Activated CD8-positive, alpha-beta memory T cell treated with anti-CD3 and anti-CD28 coated beads for 1 hour (primary cell): ENCODE measurements at places on chromosomes 11 and 22.

DNA sequence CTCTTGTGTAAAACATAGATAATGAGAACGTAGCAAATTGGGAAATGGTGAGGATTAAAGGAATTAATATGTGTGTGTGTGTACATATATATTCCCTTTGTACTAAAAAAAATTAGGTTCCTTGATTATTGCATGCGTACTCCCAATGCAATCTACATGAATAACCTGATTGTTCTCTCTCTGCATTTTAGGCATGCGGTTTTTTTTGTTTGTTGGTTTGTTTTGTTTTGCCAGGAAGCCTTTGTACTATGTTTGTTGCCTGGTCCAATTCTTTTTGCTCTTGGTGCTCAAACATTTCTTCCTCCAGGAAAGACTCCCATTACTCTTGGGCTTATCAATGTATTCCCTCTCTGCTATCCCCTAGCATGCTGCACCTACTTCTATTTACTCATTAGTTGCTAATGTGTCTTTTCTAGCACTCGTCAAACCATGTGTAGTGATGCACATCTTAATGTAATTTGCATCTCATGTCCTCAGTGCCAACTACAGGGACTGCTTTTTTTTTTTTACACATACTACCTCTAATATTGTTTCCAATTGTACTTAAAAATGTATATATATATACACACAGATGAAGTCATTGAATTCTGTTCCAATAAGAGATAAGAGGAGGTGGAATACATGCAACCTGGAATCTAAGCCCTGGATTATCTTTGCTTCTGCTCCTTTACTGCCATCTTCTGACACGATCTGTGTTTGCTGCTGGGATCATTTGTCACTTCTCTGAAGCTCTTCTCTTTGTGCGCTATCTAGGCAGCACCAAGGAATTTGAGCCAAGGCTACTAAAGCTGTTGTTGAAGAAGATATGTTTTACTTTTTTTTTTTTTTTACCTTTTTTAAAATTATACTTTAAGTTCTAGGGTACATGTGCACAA is 197.2 kb upstream of the ANO3 start:
- no peak for DNase-seq

- no peak for DNase-seq
These were observed 48.7 kb downstream of the IGF2 start for GRCh38 chr11:2090172-2091111.

GRCh38 chr11:115920092-115920461 is 415.9 kb upstream of the CADM1 start:
- no peak for DNase-seq

DNA sequence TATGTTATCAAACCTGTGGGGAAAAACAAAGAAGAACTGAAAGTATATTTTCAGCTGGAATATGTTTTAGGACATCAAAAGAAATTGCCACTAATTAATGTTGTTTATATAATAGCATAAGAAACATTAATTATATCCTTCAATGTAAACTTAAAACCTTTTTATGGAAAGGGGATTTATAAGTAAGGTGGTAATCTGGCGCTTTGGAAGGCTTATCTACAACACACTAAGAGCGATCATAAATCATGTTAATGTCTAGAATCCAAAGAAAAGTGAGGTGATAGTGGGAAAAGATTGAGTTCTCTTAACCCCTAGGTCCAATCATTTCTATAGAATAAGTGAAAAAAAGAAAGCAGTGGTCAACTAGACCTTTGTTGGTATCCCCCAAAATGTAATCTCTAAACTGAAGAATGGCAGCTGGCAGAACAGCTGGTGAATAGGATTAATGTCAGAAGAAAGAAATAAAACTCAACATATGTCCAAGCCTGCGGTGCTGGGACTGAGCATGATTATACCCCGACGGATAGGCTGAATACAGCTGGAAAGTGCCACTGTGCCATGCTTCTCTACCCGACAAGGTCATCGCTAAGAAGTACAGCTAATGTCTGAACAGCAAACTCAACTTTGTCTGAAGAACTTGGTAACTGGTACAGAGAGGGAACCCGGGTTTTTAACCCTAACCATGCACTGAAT is 64.0 kb downstream of the SOX6 start:
- no peak for DNase-seq

GRCh38 chr22:36339171-36340065 is 48.3 kb downstream of the MYH9 start:
- no peak for DNase-seq
